ENCODE measurements at places on chromosomes 6 and 20.

DNA sequence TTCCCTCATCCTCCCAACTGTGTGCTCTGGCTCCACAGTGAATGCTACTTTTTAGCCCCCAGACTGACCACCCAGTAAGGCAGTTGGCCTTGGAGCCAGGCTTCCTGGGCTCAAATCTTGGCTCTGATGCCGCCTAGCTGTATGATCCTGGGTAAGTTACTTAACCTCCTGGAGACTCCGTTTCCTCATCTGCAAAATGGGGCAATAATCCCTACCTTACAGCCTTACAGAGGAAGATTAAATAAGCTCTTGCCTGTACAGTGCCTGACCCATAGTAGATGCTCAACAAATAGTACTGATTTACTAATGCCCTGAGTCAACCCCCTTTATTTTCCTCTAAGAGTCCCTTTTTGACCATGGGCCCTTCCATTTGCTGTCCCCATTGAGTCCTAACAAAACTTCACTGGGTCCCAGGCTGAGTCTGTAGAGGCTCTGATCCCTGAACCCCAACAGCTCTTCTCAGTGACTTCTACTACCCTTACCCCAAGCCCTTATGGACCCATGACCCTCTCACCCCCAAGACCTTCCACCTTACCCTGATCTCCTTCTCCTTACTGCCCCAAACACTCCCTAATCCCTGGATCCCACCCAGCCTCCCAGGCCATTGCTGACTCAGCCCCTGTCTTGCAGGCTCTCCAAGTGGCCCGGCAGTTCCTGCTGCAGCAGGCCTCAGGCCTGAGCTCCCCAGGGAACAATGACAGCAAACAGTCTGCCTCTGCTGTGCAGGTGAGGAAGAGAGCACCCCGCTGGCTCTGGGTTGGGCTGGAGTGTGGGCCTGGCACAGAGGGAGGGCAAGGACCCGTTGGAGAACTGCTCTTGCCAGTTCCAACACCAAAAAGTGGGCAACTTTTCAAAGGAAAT, 31.4 kb downstream of the FOXP4 start:
- no peak for DNase-seq

DNA sequence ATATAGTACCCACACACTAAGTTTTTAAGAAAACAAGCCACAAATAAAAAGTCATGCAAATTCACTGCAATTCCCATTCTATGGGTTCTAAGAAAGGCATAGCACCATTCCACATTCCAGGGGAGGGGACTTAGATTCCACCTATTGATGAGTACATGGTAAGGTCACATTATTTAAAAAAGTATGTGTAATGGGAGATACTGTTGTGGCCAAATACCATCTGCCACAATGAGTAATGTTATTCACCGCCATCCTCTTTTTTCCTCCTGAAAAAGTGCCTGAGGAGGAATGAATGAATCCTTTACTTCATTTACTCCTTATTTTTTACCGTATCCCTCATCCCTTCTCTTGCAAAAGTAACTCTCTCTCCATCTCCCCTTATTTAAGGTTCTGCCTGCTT, 27.0 kb upstream of the ADGRF1 start:
- DNase-seq = no peak

DNA sequence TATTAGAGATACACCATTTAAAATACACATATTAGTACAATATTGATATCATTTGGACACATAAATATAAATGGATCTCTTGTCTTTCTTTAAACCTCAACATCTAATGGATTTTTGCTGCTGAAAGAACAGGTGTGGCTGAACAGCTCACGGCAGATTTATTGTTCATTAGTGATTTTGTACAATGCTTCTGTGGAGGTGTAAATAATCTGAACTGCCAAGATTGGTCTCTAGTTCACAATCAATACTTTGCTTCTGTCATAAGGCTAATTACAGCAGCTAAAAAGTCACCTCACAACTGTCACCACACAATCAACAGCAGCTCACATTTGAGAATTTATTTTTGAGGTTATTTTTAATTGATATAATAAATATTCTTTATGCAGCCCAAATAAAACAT, 162.0 kb upstream of the SIM1 start:
- DNase-seq = no peak

DNA sequence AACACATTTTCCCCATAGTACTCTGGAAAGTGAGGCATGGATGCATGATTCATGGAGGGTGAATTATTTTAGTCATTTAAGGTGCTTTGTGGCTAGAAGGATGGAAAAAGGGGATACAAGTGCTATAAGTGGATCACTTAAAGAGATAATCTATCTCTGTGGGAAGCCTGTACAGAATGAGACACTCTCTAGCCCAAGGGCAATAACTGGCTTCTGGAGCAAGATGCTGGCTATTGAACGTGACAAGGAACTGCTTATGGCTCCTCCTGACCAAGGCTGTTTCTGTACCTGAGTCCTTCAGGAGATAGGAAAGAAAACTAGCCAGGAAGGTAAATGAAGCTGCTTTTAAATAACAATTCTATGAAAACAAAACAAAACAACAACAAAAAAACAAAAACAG, 590.7 kb downstream of the EYS start:
- no peak for DNase-seq

DNA sequence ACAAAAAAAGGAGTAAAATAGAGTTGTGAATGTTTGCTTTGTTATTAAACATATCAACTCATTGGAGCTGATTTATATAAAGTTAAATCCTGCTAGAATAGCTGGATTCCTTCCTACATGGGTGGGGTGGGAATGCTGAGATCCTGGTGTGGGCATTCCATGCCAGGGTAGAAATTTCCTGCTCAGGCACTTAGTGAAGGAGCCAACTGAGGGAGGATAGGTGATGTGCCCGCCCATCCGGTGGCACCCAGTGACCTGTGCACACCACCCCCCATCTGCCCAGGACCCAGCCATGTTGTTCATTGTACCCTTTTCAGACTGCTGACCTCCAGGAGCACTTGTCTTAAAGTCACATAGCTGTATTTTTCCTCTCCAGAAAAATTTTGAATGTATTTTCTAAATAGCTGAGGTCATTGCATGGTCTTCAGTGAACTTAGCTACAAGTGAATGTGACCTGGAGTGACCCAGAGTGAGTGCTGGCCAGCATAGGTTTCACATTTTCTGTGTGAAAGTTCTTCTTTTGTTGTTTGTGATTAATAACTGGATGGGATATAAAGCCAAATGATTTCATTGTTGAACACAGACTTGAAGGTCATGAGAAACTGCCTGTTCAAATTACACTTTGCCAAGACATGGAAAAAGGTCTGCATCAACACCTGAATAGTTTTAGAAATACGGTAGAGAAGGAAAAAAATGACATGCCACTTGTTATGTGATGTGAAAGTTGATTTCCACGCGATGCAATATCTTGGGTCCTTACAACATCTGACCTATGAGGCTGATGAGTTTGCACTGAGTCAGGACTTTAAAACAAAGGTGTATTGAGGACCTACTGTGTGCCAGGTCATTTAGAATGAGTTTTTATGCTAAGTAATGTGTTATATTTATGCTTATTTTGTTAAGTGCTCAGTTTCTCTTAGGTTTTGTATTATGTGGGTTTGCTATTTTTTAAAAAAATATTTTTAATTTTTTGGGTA, 77.2 kb downstream of the UTRN start:
- no peak for DNase-seq

GRCh38 chr6:93849857-93850256, 430.5 kb upstream of the EPHA7 start:
- no peak for DNase-seq

- DNase-seq = peak; percentile 10
These were observed 216.2 kb downstream of the RFPL4B start for GRCh38 chr6:112563368-112563767.

DNA sequence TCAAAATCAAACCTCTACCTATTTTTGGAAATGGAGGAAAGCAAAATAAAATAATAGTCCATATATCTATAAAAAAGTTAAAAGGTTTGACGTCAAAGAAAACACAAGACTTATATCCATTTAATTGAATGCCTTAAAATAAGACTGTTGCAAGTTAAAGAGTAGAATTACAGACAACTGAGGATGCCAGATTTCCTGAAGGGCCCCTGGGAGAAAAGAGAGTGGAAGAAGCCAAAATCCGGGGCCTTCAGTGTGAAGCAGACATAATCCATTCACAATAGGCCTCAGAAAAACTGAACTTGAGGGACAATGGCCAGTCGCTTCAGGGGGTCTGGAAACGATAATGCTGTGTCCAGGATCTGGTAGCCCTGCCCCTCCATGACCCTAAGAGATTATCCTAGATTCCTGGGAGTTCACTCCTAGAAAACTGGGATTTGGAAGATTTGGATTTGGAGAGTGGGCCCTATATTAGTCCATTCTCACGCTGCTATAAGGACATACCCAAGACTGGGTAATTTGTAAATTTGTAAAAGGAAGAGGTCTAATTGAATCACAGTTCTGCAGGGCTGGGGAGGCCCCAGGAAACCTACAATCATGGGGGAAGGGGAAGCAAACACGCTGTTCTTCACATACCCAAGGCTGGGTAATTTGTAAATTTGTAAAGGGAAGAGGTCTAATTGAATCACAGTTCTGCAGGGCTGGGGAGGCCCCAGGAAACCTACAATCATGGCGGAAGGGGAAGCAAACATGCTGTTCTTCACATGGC, 94.0 kb upstream of the SLC2A12 start:
- no peak for DNase-seq

- no peak for DNase-seq
These were observed 162.5 kb upstream of the CITED2 start for GRCh38 chr6:139536751-139537617.

GRCh38 chr6:149332602-149333265, 15.2 kb downstream of the TAB2 start:
- no peak for DNase-seq

DNA sequence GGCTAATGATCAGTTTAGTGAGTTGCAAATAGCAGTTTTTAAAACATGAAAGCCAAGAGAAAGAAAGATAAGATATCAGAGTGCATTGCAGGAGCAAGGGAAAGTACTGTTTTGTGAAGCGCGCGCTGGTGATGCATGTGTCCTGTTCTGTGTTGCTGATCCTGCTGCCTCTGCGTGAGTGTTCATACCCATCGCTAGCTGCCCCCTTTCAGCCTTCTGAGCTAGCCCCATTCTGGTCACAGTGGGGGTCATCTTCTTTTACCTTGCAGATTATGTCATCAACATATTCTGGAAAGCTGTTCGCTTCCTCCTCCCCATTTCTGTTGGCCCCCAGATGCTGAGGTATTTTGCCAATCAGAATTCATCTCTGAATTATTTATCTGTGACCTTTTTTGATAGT, 1.9 kb downstream of the MRAP2 start:
- DNase-seq = no peak

DNA sequence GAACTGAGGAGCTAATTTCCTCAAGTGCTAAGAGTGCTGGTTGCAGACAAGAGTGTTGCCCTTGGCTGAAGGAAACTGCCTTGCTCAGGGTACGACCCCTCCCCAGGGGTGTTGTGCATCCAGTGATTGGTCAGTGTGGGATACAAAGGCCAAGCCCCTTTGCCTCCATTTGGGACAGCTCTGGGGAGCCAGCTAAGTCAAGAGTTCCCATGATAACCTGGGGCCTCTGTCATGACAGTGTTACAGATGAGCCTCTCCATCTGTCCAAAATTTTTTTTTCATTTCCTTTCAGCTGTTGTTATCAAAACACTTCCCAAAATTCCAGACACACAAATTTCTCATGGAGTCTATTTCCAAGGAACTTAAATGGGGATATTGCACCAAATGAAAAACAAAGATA, 93.3 kb downstream of the HS3ST5 start:
- DNase-seq = no peak

DNA sequence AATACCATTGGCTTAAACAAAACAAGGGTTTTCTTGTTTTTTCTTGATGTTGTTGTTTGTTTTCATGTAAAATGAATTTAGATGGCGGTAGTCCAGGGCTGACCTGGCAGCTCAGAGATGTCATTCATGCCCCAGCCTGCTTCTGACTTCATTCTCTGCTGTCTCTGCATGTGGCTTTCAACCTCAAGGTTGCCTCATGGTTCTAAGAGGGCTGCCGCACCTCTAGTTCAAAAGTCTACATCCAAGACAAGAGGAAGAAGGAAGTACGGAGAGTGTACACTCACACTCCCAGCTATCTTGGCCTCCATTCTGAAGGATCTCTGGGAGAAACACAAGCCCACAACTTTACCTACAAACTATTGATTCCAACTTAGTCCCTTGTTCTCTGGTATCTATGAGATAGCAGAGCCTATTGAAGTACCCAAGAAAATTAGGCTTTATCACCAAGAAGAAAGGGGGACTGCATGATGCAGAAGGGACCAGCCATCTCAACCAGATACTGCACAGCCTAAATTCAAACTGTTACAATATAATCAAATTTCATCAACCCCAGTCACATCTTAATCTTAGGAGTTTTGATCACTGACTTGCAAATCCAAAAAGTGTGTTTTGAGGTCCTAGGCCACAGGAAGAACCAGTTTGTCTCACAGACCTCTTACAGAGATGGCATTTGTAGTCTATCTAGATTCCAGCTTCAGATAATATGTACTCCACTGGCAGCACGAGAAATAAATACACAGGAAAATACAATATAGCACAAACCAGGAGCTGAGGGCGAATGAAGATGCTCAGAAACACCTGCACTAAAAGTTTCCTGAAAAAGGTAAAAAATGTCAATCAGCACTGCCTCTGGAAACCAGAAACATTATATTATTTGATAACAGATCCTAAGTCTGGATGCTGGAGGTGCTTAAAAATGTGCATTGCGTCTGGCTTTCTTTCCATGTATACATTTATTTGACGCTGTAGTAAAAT, 866 bp upstream of the BTN3A3 start:
- no peak for DNase-seq

- DNase-seq = no peak
These were observed 26.8 kb downstream of the PTCHD4 start for GRCh38 chr6:48084201-48084600.

- DNase-seq = peak; percentile 49
These were observed 18.2 kb upstream of the MYB start for GRCh38 chr6:135162678-135163439.

DNA sequence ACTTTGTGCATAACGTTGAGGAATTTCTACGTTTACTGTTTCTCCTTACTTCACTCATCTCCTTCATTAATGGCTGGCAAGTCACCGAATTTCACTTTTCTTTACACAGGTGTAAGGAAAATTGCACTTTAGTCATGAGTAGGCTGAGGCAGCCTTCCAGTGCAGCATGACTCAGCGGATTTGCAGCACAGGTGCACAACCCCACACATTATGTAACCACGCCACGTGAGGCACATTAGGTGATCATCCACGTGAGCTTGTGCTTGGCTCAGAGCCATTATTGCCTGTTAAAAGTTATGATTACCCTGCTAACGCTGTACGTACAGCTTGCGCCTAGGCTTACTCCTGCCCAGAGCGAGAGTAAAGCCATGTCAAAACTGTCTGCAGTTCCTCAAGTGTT, 158.8 kb downstream of the NKAIN2 start:
- peak; percentile 21 for DNase-seq

GRCh38 chr6:170151321-170151771, 139.5 kb downstream of the DLL1 start:
- no peak for DNase-seq

Measured in Caco-2 (cell line).